Right atrium auricular region (tissue), 2 donors: ENCODE measurements at places on chromosomes 2 and 18.
A peak's percentile ranks its signal among the peaks of the same experiment; 100 is the strongest.

DNA sequence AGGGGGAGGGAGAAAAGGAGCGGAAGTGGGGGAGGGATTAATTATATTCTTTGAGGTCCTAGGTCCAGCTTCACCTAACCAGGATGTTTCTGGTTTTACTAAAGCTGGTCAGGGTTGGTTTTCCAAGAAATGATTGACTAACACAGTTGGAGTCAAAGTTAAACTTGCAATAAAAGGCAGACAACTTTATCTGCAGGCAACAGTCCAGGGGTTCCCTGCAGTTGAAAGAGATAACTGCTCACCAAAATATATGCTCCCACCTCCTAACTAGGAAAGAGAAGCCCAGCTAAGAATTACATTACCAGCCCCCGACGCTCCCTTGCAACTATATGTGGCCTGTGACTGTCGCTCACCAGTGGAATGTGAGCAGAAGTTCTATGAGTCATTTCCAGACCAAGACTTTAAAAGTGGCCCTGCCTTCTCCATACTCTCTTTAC lies 140.0 kb upstream of the PKDCC start:
- DNase-seq, result no peak

GRCh38 chr18:23283916-23284430 lies 148.7 kb downstream of the CABLES1 start:
- DNase-seq, result no peak

DNA sequence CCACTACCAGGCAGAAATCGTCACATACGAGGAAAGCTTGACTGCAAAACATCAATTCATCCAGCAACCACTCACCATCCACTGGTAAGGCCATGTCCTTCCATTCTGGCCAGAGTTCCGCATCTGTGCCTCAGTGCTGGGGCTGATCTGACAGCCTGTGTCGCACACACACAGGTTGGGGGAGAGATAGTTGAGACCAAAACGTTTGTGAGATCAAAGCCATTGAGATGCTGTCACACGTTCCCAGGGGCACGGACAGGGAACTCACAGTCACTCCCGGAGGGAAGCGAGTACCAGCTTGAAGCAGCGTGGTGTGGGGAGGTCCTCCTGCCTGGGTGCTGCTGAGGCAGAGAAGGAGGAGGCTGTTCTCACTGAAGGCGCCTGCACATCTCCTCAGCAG lies 458.5 kb upstream of the SALL3 start:
- DNase-seq, result no peak

- DNase-seq, result no peak
Measured at GRCh38 chr2:160741271-160741670, 247.7 kb upstream of the RBMS1 start.

DNA sequence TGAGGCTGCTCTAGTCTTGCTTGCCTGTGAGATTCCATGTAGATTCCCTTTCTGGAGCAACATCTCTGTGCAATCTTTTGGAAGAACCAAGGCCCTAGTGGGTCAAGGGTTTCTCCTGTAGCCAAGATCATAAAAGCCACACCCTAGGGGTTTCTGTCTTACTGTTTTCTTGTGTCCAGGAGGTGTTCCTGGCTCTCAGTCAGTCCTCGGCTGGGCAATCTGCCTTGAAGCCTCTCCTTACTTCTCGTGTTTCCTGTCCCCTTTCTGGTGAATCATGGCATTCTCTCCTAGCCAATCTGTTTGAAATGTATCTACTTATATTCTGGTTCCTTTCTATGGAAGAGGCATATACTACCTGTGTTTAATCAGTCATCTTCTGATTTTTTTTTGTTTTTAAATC lies 484.8 kb upstream of the UBE2E3 start:
- no peak for DNase-seq

DNA sequence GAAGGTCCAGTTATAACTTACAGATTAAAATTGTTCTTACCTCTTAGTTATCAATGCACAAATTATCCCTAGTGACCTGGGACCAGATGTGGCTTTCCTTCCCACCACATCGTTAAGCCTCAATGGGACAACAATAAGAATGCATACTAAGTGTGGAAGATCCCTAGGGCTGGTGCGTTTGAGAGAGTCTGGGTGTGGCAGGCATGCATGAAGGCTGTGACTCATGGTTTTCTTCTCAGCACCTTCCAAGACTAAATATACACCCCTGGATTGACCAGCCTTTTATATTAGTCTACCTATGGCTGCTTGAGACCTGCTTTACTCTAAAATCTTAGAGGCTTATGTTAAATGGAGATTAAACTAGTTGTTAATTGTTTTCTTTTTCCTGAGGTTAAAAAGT lies 261.7 kb upstream of the SLC14A2 start:
- DNase-seq, result no peak

- no peak for DNase-seq
Measured at GRCh38 chr2:222058819-222059445, 239.9 kb downstream of the PAX3 start.

DNA sequence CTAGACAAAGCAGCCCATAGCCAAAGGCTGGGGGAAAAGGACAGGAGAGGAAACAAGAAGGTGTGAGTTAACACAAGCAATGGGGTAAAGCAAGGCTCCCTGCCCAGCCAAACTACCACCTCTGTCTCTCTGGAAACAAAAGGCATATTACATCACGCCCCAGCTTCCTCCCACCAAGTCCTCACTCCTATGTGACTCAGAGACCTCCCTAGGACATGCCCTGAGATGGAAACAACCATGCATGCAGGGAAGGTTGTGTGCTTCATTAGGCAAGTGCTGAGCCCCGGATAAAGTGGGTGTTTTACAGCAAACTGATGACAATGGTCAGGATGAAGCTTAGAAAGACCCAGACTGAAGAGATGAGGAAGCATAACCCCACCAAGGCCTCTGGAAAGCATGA lies 9.0 kb upstream of the ATRAID start:
- DNase-seq, result no peak

GRCh38 chr2:101386599-101387150 lies 628 bp downstream of the CREG2 start:
- DNase-seq, result no peak

- no peak for DNase-seq
Measured at GRCh38 chr2:190766595-190766994, 114.0 kb upstream of the GLS start.

GRCh38 chr2:57878171-57878865 lies 168.3 kb upstream of the VRK2 start:
- DNase-seq, result no peak

- DNase-seq, result no peak
Measured at GRCh38 chr2:174124181-174124580, 124.2 kb downstream of the OLA1 start.

DNA sequence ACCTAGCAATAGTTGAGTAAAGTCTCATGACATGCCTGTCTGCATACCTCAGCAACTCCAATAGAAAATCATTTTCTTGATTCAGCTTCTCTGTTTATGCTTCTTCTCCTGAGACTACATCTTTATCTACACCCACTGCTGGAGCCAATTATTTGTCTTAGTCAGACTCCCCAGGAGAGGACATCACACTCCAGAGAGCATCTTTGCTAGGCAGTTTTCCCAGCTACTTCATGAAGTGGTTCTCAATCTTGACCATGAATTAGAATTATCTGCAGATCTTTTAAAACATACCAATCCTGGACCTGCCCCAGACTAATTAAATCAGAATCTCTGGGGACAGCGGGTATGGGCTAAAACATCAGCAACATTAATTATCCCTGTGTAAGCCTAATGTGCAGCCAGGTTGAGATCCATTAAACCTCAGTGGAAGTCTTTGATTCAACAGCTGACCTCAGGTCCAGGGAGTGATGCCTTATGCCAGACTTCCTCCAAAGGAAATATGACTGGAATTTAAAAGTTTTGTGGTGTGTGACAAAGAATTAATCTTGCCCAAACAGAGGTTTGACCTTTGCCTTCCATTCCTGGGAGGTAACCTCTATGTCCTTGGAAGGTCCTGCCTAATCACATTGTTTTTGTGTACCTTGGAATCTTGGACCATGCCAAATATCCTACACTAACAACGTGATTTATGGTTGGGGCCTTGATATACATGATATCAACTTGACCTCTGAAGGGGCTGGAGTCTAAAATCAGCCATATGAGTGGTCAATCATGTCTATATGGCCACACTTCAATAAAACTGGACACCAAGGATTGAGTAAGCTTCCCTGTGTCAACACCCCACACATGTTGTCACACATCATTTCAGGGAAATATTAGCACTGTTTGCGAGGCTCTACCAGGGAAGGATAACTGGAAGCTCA lies 99.3 kb upstream of the DNAJC10 start:
- DNase-seq, result no peak

- DNase-seq, result no peak
Measured at GRCh38 chr2:20916604-20917286, 93.8 kb upstream of the LDAH start.

- DNase-seq, result no peak
Measured at GRCh38 chr2:191421950-191422349, 176.7 kb downstream of the MYO1B start.

- no peak for DNase-seq
Measured at GRCh38 chr2:11833601-11834000, 87.2 kb downstream of the LPIN1 start.

DNA sequence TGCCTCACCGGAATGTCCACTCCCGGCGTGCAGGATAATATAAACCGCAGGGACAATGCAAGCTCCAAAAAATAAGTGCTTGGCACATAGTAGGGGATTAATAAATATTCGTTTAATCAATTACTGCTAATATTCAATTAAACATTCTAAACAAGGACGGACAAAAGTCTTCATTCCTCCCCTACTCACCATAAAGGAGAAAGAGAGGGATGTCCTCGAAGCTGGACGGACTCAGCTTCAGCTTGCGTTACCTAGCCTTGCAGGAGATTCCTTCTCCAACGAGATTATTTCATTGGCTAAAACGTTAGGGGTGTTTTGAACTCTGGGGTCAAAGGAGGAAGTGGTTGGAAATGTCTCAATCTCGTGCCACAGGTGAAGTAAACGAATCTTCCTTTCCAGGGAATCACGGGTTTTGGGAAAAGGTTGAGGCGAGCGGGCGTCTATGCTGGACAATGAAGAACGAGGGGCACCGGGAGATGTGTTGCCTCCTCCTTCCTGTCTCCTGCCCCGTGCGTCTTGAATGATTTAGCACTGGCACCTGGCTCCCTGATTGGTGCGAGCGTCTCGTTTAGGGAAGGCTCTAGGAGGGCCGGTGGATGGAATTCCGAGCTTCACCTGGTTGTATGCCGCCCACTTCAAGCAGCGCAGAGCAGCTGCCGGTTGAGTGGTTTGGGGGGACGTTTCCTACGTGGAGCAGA lies 2.0 kb upstream of the GAD1 start:
- DNase-seq, result no peak

DNA sequence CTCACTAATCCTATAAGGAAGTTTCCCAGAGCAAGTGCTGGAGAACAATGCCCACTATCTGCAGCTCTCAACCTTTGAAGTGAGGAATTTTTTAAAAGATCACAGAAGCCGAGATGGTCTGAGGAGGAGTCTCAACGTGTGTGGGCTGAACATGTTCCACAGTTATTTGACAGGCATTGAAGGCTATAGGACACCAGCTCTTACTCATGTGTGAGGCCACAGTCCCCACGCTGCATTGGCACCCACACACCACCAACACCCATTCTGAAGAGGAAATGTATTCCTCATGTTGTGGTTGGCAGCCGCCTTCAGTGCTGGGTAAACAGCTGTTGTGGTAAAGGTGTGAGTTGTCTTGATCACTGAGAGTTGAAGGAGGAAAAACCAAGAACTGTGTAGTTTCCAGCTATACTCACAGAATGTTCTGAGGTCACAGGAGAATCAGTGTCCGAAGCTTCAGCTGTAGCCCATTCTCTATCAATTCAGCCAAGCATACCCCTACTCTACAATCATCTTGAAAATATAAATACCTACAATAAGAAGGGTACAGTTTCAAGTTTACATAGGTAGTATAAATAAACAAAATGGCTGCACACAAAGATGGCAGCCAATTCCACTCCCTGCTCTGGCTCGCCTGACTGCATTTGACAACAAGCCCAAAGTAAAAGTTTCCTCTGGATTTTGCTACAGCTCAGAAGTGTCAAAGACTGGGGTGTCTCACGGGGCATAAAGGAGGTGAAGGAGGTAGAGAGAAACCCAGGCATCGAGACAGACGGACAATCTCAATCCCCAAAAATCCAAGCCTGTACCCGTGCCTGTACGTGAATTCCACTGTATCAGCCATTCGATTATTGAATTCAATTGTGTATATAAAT lies 12.1 kb downstream of the CD226 start:
- no peak for DNase-seq

- peak; percentile 82 for DNase-seq
Measured at GRCh38 chr2:27754138-27754588, 17.4 kb upstream of the MRPL33 start.

DNA sequence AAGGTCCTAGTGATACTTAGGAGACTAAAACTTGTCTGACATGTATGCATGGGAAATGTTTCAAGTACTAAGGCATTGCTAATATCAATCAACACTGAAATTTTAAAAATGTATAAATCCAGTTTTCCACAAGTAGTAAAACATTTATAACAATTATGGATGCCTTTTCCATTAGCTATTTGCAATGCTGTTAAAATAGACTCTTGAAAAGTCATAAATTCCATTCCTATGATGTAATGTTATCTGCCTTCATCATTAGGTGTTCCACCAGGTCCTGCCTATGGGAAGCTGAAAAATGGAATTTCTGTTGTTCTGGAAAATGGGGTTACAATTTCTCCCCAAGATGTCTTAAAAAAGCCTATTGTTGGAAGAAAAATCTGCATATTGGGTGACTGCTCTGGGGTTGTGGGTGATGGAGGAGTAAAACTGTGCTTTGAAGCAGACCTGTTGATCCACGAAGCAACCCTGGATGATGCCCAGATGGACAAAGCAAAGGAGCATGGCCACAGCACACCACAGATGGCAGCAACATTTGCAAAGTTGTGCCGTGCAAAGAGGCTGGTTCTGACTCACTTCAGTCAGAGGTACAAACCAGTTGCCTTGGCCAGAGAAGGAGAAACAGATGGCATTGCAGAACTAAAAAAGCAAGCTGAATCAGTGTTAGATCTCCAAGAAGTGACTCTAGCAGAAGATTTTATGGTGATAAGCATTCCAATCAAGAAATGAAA lies 18.7 kb downstream of the ELAC1 start:
- DNase-seq, result no peak

GRCh38 chr2:226905718-226906117 lies 69.9 kb downstream of the RHBDD1 start:
- no peak for DNase-seq

- DNase-seq, result no peak
Measured at GRCh38 chr2:117068371-117068770, 746.1 kb upstream of the DDX18 start.

DNA sequence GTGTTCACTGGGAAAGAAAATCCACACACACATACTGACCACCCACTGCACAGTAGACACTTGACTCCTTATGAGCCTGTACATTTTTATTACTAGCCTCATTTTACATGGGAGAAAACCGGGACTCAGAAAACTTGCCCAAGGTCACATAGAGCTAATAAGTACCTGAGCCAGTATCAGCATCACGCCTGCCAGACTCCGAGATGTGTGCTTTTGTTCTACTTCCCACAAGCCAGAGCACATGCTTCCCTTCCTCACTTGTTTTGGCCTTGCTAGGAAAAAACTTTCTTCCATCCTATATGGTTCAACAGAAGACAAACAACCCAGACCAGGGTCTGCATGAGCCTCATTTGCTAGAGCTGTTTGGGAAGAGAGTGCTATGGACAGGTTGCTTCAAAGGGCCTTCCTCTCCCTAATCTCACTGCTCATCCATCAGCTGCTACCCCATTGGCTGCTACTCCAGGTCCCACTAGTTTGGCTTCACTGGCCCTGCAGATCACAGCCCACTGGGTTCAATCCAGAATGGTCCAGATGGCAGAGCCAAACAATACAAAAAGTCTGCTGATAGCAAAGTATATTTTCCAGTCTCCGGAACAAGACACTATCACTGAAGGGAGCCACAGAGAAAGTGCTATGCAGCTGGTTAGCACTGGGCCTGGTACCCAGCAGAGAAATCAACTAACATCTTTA lies 63.9 kb downstream of the STK39 start:
- DNase-seq, result no peak

- DNase-seq, result peak; percentile 95
Measured at GRCh38 chr18:48997985-48998831, 47.4 kb upstream of the SMAD7 start.
